ENCODE measurements at places on chromosomes 7 and 10. TPM values are rescaled to one million over a fixed set of nuclear protein-coding genes. Genes with fewer than 3 reads are reported as not detected.

DNA sequence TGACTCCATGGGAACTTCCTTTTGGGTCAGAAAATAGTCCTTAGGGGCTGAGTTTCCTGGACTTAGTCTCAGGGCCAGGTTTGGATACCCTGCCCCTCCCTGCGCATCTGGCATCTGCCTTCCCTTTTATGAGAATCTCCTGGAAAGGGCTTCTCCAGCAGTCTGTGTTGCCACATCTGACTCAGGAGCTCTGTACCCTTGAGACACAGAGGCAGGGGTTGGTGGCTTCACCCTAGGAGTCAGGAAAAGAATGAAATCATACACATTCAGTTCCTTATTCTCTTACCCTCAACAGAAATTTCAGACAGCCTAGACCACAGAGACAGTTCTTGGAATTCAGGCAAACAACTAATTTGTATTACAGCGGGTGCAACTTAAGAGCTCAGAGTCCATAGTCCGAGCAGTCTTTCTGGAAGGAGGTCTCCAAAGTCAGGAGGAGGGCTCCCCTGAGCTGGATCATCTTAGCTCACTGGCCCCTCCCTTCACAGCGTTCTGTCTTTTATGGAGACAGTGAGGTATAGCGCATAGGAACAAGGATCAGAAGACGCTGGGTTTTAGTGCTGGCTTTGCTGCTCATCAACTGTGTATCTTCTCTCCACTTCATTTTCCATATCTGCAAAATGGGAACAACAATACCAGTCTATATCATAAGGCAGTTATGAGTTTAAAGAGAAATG lies 3.0 kb upstream of the PLAU start:
- DNase-seq: peak; percentile 79

DNA sequence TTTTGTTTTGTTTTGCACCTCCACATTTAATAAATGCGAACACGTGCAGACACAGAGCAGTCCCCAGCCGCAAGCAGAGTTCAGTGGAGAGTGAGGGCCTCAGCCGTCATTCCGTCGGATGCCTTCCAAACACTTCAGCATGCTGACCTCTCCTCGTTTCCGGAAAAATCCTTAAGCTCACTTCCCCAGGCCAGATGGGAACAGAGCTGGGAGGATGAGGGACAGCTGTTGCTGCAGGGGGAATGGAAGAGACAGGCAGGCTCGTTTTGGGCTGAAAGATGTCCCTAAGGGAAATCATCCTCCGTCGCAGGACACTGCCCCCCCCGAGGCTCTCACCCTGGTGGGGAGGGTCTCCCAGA lies 17.2 kb upstream of the FGFR2 start:
- DNase-seq: no peak

C10orf53 gene
- total RNA-seq: not detected

KLHDC10 gene
- total RNA-seq: 28.5 TPM

VIPR2 gene
- total RNA-seq: 12.6 TPM

DNA sequence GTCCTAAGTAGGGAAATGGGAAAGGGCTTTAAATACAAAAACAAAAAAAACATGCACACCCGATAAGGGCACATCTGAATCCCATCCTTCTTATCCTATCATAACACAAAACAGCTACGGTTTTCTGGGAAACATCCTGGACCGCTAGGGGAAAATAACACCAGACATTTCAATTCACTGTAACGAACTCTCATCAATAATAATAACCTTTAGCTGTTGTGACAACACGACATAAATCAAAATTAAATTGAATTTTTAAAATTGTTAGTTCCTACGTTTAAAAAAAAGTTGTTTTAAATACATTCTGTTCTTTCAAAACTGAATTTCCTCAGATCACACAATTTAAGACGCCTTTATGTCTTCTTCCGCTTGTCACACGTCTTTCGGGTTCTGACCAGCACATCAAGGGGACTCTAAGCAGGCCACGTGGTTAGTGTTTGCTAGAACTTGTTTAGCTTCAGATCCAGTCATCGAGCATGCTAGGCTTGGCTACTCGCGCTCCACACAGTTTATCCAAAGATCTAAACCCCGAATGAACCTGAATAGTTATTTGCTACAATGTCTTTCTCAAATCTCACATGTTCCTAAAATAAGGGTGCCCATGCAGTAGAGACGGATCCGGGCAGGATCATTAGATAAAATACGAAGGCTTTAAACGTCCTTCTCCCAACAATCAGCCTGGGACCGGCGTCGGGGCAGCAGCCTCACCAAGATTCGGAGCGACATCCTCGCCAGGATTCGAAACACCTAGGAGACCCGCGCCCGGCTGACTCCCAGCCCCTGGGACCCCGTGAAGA lies 839 bp downstream of the IKZF5 start:
- DNase-seq: peak; percentile 50
